ENCODE measurements at places on chromosomes 5 and 9.

GRCh38 chr9:72025906-72026305 lies 34.5 kb downstream of the C9orf57 start:
- no peak for DNase-seq

- no peak for DNase-seq
Measured at GRCh38 chr5:124630767-124631704, 115.4 kb downstream of the ZNF608 start.

GRCh38 chr9:24011881-24012280 lies 185.8 kb upstream of the ELAVL2 start:
- DNase-seq: no peak

- no peak for DNase-seq
Measured at GRCh38 chr5:150609843-150610584, 30.4 kb upstream of the SYNPO start.

- DNase-seq: no peak
Measured at GRCh38 chr5:141409598-141410306, 1.9 kb downstream of the PCDHGB6 start.

GRCh38 chr9:135963938-135964337 lies 2.8 kb upstream of the UBAC1 start:
- no peak for DNase-seq

DNA sequence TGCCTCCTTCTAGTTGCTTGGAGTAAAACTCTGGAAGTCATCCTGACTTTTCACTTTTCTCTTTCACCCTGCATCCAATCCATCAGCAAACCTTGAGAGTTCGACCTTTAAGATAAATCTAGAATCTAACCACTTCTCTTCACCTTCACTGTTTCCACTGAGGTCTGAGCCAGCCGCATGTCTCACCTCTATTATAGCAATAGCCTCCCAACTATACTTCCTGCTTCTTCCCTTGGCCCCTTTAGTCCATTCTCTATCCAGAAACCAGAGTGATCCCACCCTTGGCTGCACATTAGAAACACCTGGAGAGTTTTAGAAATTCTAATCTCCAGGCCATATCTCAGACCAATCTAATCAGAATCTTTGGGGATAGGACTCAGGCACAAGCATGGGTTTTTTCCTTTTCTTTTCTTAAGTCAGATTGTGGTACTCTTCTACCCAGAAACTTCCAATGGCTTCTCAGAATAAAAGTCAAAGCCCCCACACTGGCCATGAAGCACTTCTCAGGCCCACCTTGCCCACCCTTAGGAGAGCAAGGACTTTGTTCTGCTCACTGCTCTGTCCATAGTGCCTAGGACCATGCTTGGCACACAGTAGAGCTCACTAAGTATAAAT lies 33.1 kb downstream of the MFAP3 start:
- no peak for DNase-seq

- no peak for DNase-seq
Measured at GRCh38 chr9:118271936-118272335, 567.7 kb downstream of the TLR4 start.

GRCh38 chr5:148697180-148697808 lies 43.0 kb upstream of the HTR4 start:
- no peak for DNase-seq

GRCh38 chr5:140341591-140341990 lies 4.8 kb downstream of the HBEGF start:
- no peak for DNase-seq

- no peak for DNase-seq
Measured at GRCh38 chr9:105447386-105447813, 434 bp upstream of the FSD1L start.

- no peak for DNase-seq
Measured at GRCh38 chr9:2675834-2676233, 41.5 kb upstream of the KCNV2 start.

GRCh38 chr5:166596043-166596442 lies 1695.4 kb upstream of the WWC1 start:
- no peak for DNase-seq

GRCh38 chr9:805151-805550 lies 36.3 kb upstream of the DMRT1 start:
- DNase-seq: no peak

- no peak for DNase-seq
Measured at GRCh38 chr9:77422969-77423368, 225.2 kb downstream of the GNA14 start.

DNA sequence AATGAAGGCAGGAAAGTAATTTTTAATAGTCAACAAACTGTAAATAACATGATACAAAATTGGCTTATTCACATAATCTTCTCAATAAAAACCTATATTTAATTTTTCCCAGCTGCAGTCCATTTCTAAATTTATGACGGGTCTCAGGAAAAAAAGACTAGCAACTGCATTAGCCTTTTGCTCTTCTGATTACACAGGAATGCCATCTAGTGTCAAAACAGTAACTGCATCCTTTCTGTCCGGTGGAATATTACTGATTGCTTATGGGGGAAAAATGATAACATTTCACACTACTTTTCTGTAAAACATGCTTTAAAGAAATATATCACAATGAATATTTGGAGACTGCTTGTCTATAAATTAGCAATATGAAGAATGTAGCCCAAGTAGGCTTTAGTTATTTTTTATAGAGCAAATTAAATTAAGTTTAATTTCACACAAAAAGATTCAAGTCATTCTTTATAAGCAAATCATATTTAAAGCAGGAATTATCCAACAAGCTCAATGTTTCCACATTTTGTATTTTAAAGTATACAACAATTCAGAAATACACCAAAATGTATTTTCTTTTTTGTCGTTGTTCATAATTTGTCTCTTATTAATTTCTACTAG lies 534.7 kb downstream of the CDH10 start:
- DNase-seq: no peak

DNA sequence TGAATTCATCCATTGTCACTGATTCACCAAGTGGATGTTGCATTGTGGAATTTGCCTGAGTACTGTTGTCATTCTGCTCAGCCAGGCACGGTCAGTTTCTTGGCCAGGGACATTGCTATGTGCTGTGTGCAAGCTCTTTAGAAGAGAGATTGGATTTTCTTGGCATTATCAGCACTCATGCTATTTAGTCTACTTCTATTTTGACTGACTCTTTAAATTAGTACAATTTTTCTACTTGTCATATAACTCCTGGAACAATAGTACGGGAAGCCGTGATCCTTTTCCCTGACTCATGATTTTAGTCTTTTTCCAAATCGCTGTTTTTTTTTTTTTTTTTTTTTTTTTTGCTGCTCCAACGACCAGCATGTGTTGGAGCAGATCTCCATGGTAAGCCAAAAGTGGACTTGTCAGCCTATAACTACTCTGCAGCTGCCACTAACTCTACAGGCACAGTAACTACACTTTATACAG lies 129.7 kb downstream of the CDC42SE2 start:
- DNase-seq: no peak

DNA sequence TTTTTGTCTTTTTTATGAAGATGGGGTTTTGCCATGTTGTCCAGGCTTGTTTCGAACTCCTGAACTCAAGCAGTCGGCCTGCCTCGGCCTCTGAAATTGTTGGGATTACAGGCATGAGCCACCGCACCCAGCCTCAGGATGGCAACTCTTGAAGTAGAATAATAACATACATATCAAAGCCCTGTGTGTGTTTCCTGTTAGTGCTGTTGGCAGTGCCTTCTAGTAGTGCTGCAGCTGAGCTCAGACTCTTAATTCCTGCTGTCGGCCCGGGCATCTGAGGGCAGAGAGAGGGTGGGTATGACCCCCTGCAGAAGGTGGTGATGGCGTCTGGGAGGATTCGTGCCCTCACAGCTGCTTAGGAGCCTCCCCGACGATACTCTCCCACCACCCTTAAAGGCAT lies 227.2 kb downstream of the PDZD2 start:
- DNase-seq: no peak

GRCh38 chr9:118928722-118929121 lies 440.5 kb downstream of the BRINP1 start:
- no peak for DNase-seq

GRCh38 chr9:104091708-104092107 lies 2.4 kb upstream of the SMC2 start:
- DNase-seq: no peak

GRCh38 chr5:17177501-17178372 lies 39.7 kb upstream of the BASP1 start:
- DNase-seq: no peak

- no peak for DNase-seq
Measured at GRCh38 chr5:60677850-60678664, 21.9 kb downstream of the DEPDC1B start.

DNA sequence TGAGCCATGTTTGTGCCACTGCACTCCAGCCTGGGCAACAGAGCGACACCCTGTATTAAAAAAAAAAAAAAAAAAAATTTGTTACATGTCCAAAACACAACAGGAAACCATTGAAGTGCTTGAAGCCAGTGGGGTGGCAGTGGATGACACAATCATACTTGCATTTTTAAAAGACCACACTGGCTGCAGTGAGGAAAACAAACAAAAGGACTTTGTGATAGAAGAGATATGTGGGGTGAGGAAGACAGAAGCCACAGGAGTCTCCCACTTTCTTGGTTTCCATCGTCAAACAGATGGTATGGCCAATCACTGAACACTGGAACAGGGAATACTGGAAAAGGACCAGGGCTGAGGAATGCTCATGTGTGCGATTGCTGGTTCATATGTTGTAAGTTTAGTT lies 20.9 kb upstream of the COMMD10 start:
- no peak for DNase-seq

DNA sequence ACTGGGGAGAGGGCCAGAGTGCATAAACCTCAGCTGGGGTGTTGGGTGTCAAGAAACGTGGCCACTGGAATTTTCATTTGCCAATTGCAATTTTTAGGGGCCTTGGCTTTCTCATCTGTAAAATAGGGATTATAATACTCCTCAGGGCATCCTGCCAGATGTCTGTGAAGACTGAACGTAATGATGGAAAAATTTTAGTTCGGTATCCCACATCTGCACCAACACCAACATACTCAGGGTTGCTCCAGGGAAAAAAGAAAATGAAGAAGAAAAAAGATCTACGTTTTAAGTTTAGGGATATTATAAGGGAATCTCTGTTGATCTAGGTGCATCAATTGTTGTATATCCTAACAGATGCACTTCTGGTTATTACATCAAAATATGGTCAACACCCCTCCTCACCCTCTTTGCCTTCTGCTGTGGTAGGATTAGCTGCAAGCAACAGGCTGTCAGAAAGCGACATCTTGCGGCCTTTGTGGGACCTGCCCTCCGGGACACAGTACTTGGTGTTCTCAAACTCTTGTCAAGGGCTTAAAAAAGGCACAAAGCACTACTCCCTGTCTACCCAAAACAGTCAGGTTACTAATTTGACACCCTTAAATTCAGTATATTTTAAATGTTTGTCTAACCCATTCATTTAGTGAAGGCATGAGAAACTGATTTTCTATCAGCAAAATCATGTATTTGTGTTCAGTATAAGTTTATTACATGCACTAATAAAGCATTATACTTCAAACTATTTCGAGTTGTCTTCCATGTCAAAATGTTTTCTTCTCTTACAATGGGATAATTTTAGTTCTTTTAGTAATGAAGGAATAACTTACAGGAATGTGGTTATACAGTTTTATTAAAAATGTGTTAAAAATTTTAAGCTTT lies 8.3 kb upstream of the TBC1D2 start:
- peak; percentile 69 for DNase-seq

GRCh38 chr5:142866563-142867275 lies 96.5 kb downstream of the ARHGAP26 start:
- DNase-seq: peak; percentile 24

DNA sequence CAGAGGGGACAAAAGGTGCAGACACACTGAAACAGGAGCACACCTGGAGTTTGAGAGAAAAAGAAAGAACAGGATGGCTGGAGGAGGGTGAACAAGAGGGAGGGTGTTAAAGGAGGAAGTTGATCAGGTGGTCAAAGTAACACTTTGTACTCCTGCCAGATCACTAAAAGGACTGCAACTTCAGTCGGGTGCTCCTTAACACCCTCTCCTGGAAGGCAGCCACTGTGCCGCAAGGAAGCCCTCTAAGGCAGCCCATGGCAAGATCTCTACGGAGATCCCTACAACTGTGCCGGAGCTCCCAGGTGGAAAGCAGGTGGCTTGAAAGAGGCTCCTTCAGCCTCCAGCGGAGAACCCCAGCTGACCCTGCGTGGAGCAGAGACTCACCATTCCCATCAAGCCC lies 124.4 kb upstream of the MSX2 start:
- DNase-seq: no peak

GRCh38 chr5:39399135-39400036 lies 25.4 kb downstream of the DAB2 start:
- DNase-seq: no peak

GRCh38 chr5:82386576-82386975 lies 108.4 kb upstream of the RPS23 start:
- no peak for DNase-seq

DNA sequence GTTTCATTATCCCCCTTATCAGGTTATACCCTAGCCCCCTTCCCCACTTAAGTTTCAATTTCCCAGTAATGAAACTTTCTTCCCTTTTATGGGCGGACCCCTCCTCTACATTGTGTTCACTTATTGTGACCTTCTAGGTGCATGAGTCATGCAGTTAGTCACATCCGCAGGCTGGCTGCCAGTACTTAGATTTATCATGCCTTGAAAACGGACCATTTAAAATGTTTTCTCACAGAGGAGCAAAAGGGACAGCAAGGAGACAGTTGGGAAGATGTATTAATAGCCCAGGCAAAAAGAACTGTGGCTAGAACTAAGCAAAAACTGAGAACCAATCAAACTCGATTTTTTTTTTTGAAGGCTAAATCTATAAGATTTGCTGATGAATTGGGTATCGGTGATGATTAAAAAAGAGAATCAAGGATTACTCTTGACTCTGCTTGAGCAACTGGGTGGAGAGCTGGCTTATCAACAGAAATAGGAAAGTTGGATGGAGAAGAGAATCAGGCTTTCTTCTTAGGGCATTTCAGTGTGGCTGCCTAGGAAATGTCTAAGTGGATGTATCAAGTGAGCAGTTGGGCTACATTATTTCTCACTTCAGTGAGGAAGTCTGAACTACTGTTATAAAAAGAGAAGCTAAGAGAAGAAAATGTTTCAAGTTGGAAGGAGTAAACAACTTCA lies 615.0 kb downstream of the HINT1 start:
- no peak for DNase-seq

DNA sequence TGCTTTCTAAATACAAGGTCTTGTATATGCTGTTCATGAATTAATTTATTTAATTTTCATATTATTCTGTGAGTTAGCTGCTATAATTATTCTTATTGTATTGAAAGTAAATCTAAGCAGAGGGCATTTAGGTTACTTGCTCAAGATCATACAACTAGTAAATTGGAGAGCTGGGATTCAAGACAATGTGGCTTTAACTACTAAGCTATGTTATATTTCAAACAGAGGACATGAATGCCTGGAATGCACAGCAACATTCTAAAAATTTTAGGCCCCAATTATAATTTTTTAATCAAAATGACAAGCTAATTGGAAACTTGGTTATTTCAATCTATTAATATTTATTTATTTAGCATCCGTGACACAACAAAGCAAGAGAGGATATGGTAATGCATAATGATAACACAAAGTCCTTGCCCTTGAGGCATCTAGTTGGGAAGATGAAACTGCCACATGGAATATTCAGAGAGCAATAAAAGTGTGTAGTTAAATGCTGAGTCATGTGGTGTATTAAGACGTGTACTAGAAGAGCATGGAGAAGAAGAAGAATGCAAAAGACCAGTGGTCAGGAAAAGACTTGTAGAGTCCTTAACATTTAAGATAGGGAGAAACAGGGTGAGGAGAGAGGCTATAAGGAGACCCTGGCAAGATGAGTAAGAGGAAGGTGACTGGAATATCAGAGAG lies 24.4 kb downstream of the CTXN3 start:
- no peak for DNase-seq
